CD4-positive, alpha-beta T cell (primary cell): ENCODE measurements at places on chromosomes 6 and 20.

DNA sequence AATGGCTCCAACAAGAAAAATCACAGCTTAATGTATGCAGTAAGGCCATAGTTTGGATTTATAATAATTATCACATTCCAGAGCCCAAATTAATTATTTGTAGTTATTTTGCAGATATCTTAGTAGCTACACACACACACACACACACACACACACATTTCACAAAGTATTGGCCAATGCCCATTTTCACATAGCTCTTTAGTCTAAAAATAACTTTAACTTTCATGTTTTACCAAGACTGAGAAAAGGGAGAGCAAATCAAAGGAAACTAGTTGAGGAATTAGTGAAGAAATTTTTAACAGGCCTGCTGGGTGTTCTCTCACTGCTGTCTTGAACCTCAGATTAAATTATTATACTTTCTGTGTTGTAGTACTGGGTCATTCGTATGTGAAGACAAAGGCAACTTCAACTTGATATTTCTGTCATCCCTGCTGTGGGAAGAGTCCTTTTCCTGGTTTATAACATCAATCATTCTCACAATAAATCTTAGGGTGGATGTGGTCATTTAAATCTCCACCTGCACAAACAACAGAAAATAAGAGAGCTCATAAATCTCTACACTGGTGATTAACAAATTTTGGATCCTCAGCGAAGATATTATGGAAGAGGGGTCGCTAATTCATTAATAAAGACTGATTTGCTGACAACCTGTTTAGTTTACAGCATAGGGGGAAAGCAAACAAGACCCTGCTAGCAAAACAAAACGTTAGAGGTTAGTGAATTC lies 1.6 kb upstream of the TCF21 start:
- no peak for DNase-seq

DNA sequence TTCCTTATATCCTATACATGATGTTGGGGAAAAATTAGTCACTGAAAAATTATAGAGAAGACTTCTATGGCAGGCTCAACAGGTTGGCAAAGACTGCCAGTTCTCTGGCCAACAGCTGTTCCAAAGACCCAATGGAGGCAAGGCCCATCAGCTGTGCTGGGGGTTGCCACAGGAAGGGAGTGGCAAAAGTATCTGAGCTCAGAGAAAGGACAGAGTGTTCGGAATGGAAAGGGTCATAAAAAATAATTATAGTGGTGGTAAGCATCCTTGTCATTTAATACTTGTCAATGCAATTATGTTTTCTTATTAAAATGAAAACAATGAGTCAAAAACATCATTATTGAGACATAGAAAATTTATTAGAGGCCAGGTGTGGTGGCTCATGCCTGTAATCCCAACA lies 36.1 kb downstream of the FASTKD5 start:
- no peak for DNase-seq

GRCh38 chr6:170575250-170575649 lies 9.2 kb downstream of the PDCD2 start:
- no peak for DNase-seq

DNA sequence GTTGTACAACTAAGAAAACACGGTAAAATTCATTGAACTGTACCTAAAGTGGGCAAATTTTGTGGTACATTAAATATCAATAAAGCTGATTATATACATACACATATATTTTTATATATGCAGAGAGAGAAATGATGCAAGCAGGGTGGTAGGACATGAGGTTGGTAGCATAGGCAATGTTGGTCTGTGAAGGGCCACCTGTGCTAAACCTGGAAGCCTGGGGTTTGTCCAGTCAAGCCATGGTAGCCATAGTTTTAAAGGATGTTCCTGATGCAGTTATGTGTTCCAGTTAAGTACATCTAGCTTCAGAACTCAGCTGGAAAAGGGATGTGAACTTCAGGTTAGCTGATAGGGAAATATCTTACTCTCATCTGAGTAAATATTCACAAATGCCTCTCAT lies 60.1 kb downstream of the TRIM38 start:
- DNase-seq = no peak

DNA sequence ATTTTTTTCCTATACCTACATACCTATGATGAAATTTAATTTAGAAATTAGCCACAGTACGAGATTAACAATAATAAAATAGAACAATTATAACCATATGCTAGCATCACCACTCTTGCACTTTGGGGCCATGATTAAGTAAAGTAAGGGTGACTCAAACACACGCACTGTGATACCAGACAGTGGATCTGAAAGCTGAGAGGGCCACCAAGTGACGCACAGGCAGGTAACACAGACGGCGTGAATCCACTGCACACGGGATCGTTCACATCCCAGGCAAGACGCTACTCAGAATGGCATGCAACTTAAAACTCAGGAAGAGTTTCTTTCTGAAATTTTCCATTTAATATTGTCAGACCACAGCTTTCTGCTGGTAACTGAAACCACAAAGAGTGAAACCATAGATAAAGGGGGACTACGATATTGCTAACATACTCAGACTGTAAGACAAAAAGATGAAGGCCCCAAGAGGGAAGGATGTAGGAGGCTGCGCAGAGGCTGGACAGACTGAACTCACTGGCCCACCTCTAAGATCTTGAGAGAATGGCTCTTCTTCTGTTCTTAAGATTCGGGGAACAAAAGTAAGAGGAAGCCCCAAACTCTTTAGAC lies 17.9 kb downstream of the RRBP1 start:
- no peak for DNase-seq

DNA sequence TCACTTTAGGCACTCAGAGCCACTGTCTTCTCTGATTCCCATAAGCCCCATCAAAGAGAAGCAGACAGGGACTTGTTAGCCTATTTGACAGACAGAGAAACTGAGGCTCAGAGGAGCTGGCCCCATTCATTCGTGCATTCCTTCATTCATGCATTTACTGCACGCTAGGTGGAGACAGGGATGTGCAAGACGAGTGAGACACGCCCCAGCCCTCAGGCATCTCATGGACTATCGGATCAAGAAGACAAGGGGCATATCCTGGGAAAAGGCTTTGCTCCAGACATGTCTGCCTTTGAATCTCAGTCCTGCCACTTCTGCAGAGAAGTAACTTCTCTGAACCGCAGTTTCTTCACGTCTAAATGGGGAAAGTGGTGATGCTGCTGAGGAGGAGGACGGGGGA lies 54.1 kb downstream of the BPIFB1 start:
- DNase-seq = no peak

DNA sequence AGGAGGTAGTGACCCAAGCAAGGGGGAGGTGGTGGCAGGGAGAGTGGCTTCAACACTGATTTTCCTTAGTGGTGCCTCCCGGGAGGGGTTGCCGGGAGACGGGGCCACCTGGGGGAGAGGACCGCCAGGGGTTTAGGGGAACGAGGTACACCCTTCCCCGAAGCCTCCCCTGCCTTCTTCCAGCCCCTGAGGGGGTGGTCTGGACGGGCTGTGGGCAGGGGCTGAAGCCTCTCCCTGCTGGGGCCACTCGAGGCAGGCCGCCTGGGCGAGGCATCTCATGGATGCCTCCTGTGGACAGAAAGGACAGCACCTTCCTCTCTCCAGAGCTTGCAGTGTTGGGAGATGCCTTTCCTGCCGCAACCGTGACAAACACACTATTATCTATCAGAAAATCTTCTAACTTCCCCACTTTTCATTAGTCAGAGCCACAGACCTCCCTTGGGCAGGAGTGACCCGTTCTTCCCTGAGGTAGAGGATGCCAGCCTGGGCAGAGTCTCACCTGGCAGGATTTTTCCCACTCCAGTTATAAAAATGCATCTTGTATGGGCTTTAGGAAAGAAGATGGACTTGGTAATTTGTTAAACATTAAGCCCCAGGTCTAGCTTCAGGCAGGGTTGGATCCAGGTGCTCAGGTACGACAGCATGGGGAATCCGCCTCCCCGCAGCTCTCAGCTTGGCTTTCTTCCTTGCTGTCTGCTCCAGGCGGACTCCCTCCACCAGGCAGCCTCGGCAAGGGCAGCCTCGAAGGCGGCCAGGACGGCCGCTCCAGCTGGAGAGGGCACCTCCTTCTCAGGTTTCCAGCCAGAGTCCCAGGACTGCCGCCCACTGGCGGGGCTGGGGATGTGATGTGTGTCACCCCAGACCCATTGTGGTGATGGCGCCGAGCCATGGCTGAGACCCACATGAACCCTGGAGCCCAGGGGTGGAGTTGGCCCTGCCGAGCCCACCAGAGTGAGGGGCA lies 11.0 kb downstream of the HRH3 start:
- no peak for DNase-seq

DNA sequence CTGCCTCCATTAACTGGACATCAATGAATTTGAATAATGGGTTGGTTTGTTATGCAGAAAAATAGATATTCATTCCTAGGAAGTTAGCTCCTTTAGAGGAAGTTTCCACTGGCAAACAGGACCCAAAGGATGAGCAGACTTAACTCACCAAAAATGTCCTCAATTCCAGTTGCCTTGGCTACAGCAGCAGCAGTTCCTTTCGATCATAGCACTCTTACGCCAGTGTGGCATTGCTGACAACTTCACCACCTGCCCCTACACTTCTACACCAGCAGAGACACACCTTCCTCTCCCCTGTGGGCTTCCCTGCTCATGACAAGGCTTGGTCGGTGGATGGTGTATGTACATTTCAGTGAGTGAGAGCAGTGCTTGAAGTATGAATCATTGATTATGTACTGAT lies 532.8 kb downstream of the QKI start:
- no peak for DNase-seq

- no peak for DNase-seq
These were observed 496.7 kb downstream of the RNF144B start for GRCh38 chr6:18883851-18884250.

DNA sequence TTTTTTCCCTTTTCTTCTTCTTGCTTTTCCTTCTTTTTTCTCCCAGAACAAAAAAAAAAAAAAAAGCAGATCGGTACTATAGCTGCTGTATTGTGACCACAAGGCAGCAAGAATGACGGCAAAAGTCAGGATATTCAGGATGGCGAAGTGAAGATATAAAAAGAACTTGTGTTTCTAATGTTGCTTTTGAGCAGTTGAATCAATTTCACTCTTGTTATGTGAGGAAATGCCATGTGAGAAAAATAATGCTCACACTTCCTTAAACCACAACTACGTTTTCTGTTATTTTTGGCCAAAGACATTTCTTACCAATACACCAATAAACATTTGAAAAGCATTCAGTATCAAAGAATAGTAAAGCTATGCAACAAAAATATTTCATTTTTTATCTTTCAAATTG lies 510.5 kb downstream of the HACE1 start:
- no peak for DNase-seq

DNA sequence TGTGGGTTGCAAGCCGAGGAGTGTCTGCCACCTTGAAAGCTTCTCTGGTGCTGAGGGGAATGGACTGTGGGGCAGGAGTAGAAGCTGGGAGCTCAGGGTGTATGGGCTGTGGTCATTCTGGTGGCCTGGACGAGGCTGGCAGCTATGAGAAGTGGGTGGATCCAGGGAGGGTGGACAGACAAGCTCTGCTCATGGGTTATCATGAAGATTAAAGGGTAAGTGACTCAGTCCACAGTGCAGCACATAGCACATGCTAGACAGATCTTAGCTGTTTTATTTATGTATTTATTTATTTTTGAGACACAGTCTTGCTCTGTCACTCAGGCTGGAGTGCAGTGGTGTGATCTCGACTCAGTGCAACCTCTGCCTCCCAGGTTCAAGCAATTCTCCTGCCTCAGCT lies 13.8 kb downstream of the RSPO4 start:
- DNase-seq = no peak

- no peak for DNase-seq
These were observed 232.2 kb upstream of the ARID1B start for GRCh38 chr6:156545021-156545420.
